ENCODE measurements at places on chromosomes 6 and 20.

- no peak for DNase-seq
Observed at GRCh38 chr6:6742535-6742934, 154.0 kb downstream of the LY86 start.

DNA sequence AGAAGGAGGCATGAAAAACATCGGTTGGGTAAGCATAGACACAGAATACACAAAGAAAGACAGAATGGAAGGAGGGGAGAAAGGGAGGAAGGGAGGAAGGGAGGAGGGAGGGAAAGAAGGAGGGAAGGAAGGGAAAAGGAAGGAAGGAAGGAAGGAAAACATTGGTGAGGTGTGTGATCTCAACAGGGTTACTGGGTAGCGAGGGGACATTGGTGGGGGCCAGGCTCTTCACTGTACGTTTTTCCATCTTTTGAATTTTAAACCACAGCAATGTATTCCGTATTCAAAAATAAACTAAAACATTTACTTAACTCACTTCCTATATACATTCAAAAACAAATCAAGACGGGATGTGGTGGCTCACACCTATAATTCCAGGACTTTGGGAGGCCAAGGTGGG, 20.7 kb upstream of the BPIFA2 start:
- no peak for DNase-seq

- DNase-seq: no peak
Observed at GRCh38 chr6:163671355-163671754, 256.8 kb downstream of the QKI start.

- DNase-seq: no peak
Observed at GRCh38 chr6:130982941-130983456, 80.0 kb downstream of the EPB41L2 start.

DNA sequence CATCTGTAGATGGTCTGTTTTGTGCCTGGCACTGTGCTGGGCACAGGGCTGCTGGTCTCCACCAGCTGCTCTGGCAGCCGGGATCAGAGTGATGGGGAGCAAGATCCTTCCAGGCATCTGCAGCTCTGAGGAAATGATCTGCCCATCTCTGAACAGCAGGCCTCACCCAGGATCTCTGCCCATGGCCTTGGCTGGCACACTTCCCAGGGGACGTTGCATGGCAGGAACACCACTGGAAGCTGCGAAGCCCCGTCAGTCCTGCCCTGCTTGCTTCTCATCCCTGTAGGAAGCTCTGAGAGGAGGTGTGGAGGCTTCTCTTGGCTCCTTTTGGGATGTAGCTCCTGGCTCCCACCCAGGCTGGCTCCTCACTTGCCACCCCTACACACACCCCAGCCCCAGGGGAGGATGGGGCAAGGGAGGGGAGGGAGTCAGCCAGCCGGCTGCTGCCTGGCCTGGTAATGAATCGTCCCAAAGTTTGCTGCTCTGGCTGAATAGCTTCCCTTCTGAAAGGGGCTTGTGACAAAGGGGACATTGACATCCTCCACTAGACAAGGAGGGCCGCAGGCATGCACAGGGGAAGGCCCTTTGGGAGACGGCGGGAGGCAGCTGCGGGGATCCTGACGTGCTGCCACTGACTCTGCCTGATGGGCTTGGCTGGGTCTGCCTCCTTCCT, 108.9 kb downstream of the VEGFA start:
- no peak for DNase-seq

GRCh38 chr20:58359441-58359840, 29.6 kb upstream of the VAPB start:
- no peak for DNase-seq

- no peak for DNase-seq
Observed at GRCh38 chr6:96913621-96914020, 10.9 kb upstream of the KLHL32 start.

DNA sequence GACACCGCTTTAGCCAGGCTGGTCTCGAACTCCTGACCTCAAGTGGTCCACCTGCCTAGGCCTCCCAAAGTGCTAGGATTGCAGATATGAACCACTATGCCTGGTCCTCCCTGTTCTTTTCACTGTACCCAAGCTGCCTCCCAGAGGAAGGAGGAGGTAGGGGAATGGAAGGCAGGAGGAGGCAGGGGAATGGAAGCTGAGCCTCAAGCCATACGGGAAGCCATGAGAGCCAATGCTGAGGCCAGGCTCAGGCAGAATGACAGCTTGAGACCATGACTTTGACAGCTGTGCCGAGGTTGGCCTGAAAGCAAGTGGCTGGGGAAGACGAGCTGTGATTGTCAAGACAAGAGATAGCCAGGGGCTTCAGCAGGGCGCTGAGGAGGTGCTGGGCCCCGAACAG, 13.6 kb upstream of the ZNF335 start:
- DNase-seq: no peak

DNA sequence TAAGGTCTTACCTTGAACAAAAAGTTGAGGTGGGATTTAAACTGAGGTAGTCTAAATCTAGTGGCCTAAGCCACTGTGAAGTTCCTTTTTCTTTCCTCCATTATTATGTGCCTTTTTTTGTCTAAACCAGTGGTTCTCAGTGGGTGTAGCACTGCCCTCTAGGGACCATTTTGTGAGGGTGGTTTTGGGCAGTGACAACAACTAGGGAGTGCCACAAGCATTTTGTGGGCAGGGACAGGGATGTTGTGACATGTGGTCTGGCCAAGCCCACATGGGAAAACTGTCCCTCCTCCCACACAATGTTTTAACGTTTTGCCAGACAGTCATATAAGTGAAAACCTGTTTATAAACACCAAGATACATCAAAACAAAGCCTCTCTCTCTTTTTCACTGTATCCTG, 899.4 kb upstream of the FLRT3 start:
- DNase-seq: no peak

GRCh38 chr20:53073636-53074415, 101.7 kb downstream of the TSHZ2 start:
- no peak for DNase-seq

GRCh38 chr6:116667623-116668022, 943 bp downstream of the ZUP1 start:
- DNase-seq: no peak

DNA sequence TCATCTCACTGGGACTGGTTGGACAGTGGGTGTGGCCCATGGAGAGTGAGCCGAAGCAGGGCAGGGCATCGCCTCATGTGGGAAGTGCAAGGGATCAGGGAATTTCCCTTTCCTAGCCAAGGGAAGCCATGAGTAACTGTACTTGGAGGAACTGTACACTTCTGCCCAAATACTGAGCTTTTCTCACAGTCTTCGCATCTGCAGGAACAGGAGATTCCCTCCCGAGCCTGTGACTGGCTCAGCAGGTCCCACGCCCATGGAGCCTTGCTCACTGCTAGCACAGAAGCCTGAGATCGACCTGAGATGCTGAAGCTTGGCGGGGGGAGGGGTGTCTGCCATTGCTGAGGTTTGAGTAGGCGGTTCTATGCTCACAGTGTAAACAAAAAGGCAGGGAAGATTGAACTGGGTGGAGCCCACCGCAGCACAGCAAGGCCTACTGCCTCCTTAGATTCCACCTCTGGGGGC, 10.4 kb upstream of the CALHM5 start:
- no peak for DNase-seq

- DNase-seq: no peak
Observed at GRCh38 chr20:62496568-62497218, 20.9 kb upstream of the GATA5 start.

DNA sequence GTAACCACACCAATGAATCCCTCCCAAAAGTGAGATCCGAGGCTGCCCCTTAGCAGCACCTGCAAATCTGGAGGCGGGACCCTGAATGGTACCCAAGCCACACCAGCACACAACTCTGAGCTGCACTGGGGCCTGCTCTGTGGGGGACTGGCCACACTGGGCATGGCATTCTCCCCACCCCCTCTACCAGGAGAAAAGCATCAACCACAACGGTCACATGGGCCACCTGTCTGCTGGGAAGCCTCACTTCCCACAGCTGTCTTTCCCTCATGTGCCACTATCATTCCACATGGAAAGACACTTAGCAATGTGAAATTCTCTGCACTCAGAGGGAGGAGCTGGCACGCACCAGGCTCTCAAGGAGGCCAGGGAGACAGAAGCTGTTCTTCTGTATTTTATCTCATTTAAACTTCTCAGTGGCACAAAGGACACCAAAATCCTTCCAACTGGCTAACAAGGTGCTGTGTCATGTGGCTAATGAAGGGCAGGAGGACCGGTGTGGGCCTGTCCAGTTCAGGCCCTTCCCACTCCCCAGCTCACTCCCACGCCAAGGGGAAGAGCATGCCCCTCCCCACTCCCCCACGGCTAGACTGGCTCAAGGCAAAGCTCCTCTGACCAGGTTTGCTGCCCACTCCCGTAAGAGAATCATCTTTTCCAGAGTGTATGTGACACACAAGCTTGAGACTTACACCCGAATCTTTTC, 19.0 kb downstream of the YTHDF1 start:
- DNase-seq: no peak

DNA sequence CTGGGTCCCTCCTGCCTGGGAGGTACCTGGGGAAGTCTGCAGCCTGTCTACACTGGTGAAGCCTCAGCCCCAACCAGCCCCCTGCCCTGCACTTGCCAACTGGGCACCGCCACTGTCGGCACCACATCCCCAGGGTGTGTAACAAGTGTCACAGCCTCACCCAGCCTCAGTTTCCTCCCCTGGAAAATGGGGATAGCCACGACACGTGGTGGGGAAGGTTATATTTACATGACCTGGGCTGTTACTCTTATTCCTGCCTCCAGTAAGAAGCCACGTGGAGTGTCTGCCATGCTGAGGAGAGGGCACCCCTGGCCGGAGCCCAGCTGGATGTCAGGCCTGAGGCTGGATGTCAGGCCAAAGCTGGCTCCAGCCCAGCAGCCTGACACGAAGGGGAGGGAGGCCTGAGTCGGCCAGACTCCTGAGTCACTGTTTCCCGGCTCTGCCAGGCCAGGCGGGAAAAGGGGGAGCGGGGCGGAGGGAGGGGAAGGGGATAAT, 44.9 kb downstream of the SNAI1 start:
- DNase-seq: no peak

DNA sequence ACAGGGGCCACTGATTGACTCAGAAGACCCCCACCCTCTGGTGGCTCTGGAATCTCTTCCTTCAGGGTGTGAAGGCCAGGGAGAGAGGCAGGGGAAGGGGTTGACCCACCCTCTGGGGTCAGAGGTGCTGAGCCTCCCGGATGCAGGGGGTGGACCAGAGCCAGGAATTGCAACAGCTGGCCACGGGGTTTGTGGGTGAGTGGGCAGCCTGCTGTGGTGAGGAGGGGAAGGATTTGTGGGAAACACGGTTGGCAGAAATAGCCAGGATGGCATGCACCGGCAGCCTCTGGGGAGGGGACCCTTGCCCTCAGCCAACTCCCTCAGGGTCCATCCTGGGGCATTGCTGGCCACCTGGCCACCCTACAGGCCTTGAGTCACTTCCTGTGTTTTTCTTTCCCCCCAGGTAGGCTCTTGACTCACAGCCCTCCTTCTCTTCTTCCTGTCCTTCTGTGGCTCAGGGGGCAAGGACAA, 92.8 kb downstream of the MRPL14 start:
- no peak for DNase-seq

GRCh38 chr20:51598556-51598955, 56.0 kb upstream of the NFATC2 start:
- DNase-seq: no peak

GRCh38 chr6:145631374-145631773, 103.9 kb downstream of the EPM2A start:
- DNase-seq: no peak

GRCh38 chr20:32858701-32859372, at the start of gene EFCAB8:
Gene EFCAB8 (plus strand): TSS chr20:32858923. CDS start chr20:32863793, 4,870 bp downstream.
- DNase-seq: no peak

- no peak for DNase-seq
Observed at GRCh38 chr6:27837625-27838057, 74.6 kb downstream of the OR2B2 start.

DNA sequence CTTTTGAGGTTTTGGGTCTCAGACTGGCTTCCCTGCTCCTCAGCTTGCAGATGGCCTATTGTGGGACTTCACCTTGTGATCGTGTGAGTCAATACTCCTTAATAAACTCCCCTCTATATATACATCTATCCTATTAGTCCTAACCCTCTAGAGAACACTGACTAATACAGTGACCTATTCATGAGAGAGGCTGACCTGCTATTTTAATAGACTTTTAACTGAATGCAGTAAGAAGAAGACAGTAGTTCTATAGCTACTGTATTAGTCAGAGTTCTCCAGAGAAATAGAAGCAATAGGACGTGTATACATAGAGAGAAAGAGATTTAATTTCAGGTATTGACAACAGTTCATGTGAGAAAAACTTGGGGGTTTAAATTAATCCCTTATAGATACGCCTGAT, 53.3 kb upstream of the SMLR1 start:
- no peak for DNase-seq

DNA sequence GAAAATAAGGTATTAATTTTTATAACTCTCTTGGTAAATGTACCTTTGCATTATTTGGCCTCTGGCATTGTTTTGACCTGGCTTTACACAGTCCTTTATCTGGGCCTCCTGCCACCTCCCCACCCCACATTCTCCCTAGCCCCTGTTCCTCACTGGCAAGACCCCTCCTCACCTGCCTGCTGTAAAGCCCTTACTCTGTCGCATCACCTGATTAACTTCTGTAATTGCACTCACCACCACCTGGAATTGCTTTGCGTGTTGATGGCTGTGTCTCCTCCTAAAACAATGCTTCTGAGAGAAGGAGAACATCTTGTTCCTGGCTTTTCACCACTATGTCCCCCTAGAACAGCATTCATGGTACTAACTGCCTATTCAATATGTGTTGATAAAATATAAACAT, 24.8 kb downstream of the SNX9 start:
- no peak for DNase-seq

DNA sequence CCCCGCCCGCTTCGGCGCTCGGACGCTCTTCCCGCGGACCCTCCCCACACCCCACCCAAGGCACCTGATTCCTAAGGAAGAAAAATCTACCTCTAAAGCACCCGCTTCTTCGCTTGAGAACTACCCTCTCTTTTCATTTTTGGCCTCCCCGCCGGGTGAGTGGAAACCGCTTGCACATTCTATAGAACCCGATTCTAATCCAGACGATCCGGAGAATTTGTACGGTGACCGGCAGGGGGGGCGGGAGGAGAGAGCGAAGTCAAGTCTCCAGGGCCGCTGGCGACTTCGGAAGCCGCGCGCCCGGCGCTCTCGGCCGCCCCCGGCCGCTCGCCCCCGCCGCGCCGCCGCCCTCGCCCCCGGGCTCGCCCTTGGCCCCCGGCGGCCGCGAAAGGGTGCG, at the start of gene RBM24:
TSS of gene RBM24 (plus strand) at position 262 of the 397 bp plus-strand sequence. CDS start 221 bp downstream, outside the sequence.
- DNase-seq: no peak

- DNase-seq: no peak
Observed at GRCh38 chr6:132142308-132142707, 191.1 kb upstream of the CCN2 start.

- no peak for DNase-seq
Observed at GRCh38 chr20:21180248-21180647, 54.4 kb downstream of the KIZ start.

- DNase-seq: no peak
Observed at GRCh38 chr6:90329386-90330077, 32.9 kb upstream of the BACH2 start.

DNA sequence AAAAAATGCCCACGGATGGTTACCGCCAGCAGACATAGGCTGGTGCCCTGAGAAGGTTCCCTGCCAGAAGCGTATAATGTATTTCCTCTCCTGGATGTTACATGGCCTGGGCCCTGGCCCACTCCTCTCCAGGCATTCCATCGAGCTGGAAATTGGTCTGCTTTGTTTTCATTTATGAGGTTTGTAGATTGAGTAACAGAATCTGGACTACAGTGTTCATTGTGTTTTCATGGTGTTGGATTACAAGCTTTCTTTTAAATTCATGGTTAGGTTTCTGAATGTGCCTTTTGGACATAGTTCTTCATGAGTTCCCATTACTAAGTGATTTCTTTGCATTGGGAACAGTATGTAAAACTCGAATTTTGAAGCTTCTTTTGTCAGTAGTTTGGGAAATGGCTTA, 6.4 kb downstream of the TIAM2 start:
- no peak for DNase-seq

Data from stimulated activated CD8-positive, alpha-beta memory T cell treated with anti-CD3 and anti-CD28 coated beads, Interleukin-4, amount 100 ng/mL, for 4 hours (primary cell).